ENCODE measurements at places on chromosomes 2 and 18. TPM values are rescaled to one million over a fixed set of nuclear protein-coding genes. Genes with fewer than 3 reads are reported as not detected.

DNA sequence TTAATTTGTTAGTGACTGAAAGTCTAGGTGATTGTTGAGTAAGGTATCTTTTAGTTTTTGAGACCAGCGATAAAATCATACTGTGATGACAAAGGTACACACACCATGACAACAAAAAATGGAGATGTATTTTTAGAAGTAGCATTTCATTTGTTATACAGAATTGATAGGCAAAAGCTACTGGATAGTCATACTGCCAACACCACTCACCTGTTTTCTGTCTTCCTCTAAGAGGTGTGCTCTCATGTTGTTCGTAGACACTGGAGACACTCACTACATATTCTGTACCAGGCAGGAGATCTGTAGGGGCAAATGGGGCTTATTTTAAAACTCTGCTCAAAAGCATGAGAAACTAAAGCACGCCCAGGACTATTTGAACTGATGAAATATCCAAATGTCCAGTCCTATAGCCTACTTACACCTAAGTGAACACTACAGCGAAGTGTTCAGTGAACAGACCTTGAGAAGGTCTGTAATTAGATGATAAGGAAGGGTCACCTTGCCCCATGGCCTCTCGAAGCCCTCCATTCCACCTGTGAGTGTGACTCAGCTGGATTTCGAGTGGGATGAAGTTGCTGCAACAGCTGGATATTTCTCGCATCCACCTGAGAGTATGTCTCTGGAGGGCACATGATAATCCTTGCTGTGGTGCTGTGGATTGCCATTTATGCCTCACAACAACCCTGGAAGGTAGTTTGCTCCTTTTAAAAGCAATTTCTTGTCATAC, 47.7 kb downstream of the FN1 start:
- H3K4me3 ChIP-seq, result no peak overlapping the region
- peaks cover 6% of the 10 kb centered on the region for H3K4me1 ChIP-seq
- H3K27me3 ChIP-seq, result no peaks in the 10 kb centered on the region
- DNase-seq, result no peak
- peak overlapping the region; percentile 14 for H3K27ac ChIP-seq
- H3K36me3 ChIP-seq, result peaks cover 38% of the 10 kb centered on the region

GRCh38 chr2:9548506-9548905, 7.1 kb downstream of the ADAM17 start:
- H3K36me3 ChIP-seq, result no peaks in the 10 kb centered on the region
- no peak overlapping the region for H3K4me3 ChIP-seq
- peaks cover 10% of the 10 kb centered on the region for H3K4me1 ChIP-seq
- no peak overlapping the region for H3K27ac ChIP-seq

DNA sequence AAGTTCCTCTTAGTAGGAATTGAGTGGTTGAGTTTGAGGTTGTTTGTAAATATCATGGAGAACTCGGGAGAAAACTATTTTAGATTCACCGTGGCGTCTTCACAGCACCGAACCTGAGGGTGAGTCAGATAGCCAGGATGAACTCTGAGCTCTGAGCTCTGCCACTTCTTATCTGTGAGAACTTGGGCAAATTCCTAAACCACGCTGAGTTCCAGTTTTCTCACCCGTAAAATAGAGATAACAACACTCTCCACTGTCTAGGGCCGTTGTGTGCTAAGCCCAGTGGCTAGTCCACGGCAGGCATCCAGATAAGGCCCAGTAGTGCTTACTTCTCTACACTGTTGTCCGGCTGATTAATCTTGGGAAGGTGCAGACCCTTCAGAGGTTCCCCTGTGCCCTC, 7.0 kb downstream of the KIF5C start:
- no peaks in the 10 kb centered on the region for H3K27me3 ChIP-seq
- no peak for DNase-seq
- no peak overlapping the region for H3K4me3 ChIP-seq
- peaks cover 21% of the 10 kb centered on the region for H3K4me1 ChIP-seq
- H3K27ac ChIP-seq, result no peak overlapping the region

GRCh38 chr2:219521066-219521880, 7.0 kb downstream of the ASIC4 start:
- peak overlapping the region; percentile 69 for H3K27ac ChIP-seq
- H3K4me1 ChIP-seq, result peaks cover 28% of the 10 kb centered on the region
- peak; percentile 88 for DNase-seq

- H3K4me1 ChIP-seq, result no peaks in the 10 kb centered on the region
- H3K36me3 ChIP-seq, result no peaks in the 10 kb centered on the region
- no peak overlapping the region for H3K27ac ChIP-seq
- no peak overlapping the region for H3K4me3 ChIP-seq
Observed at GRCh38 chr2:46241344-46241743, 55.9 kb upstream of the EPAS1 start.

Gene CD226
- not detected for total RNA-seq

Gene GALNT3
- total RNA-seq, result 17.1 TPM

- no peak for DNase-seq
- H3K4me1 ChIP-seq, result no peaks in the 10 kb centered on the region
- H3K27me3 ChIP-seq, result no peaks in the 10 kb centered on the region
- no peaks in the 10 kb centered on the region for H3K36me3 ChIP-seq
- H3K27ac ChIP-seq, result no peak overlapping the region
Observed at GRCh38 chr2:97730245-97730644, 16.9 kb downstream of the ZAP70 start.

DNA sequence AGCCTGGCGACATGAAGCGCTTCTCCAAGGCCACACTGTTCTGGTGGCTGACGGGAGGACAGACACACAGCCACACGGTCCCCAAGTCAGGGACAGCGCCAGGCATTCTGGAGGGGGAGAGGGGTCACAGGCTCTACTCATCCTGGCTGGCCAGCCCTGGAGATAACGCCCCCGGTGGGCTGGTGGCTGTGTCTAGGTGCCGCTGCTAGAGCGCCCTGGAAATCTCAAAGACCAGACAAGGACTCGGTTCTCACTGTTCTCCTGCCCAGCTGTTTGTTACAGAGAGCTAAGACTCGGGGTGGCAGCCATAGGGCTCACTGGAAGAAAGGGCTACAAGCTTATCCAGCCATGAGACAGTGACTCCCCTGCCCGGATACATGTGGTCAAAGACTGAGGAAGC, 72.0 kb downstream of the KCNF1 start:
- DNase-seq, result no peak
- H3K4me1 ChIP-seq, result no peaks in the 10 kb centered on the region
- no peaks in the 10 kb centered on the region for H3K36me3 ChIP-seq
- H3K27ac ChIP-seq, result no peak overlapping the region

- H3K4me3 ChIP-seq, result no peak overlapping the region
- H3K27me3 ChIP-seq, result no peaks in the 10 kb centered on the region
- no peaks in the 10 kb centered on the region for H3K4me1 ChIP-seq
- peak; percentile 72 for DNase-seq
- H3K36me3 ChIP-seq, result no peaks in the 10 kb centered on the region
Observed at GRCh38 chr18:36095936-36096519, 28.7 kb upstream of the RPRD1A start.

Gene SAG
- total RNA-seq, result not detected

- no peaks in the 10 kb centered on the region for H3K36me3 ChIP-seq
- H3K27ac ChIP-seq, result no peak overlapping the region
- H3K4me3 ChIP-seq, result no peak overlapping the region
- H3K27me3 ChIP-seq, result no peaks in the 10 kb centered on the region
Observed at GRCh38 chr2:149320362-149320761, 10.0 kb upstream of the LYPD6 start.

Gene KIF1A
- total RNA-seq, result 214 TPM

All from GM23338 (cell line).